Suprapubic skin (tissue), 4 donors: ENCODE measurements at places on chromosomes 13 and 19. TPM values are rescaled to one million over a fixed set of nuclear protein-coding genes. Genes with fewer than 3 reads are reported as not detected.

STK24 gene
- total RNA-seq: 173 TPM

SHISA2 gene
- 8.9 TPM for total RNA-seq

ADGRE3 gene
- total RNA-seq: not detected

LGALS7 gene
- total RNA-seq: 428 TPM

APOC1 gene
- 54.4 TPM for total RNA-seq

DENND1C gene
- 0.23 TPM for total RNA-seq

ZNF844 gene
- total RNA-seq: 11.5 TPM

ZNF226 gene
- 20.1 TPM for total RNA-seq

HIPK4 gene
- 0.42 TPM for total RNA-seq

SLAIN1 gene
- total RNA-seq: 6.5 TPM
